ENCODE measurements at places on chromosomes 3 and 15.

GRCh38 chr3:129936757-129937156 lies 37.8 kb upstream of the TRH start:
- DNase-seq, result no peak

DNA sequence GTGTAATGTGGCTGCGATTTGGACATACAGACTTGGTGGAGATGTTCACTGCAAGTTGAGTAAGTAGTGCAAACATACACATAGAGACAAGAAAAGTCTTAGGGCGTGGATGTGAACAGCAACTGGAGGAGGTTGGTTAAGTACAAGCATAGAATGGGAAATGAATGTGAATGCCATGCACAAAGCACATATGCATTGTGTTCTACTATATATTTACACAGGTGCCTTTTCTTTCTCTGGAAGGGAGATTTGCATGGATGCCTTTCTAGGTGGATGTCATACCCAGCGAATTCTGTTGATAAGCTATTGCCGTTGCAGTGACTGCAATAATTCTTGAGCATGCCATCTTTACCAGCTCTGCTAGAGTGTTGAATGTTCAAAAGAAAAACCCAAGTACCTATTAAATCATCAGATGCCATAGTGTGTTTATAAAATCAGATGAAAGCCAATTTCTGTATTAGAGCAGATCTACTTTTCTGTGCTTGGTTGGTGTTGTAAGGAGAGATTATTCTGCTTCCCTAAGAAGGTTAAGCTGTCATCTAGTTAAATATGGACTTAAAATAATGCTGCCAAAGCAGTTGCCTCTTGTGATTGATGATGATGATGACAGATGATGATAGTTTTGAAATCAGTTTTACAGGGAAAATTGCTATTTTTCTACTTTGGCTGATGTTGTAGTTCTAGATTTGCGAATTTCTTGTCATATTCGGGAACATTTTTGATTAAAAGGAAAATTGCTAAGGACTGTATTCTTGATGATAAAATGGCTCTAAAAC lies 148.4 kb downstream of the CNTN4 start:
- no peak for DNase-seq

- no peak for DNase-seq
Observed at GRCh38 chr3:157922614-157923013, 183.6 kb downstream of the SHOX2 start.

GRCh38 chr3:133054586-133054985 lies 16.4 kb downstream of the TMEM108 start:
- no peak for DNase-seq

DNA sequence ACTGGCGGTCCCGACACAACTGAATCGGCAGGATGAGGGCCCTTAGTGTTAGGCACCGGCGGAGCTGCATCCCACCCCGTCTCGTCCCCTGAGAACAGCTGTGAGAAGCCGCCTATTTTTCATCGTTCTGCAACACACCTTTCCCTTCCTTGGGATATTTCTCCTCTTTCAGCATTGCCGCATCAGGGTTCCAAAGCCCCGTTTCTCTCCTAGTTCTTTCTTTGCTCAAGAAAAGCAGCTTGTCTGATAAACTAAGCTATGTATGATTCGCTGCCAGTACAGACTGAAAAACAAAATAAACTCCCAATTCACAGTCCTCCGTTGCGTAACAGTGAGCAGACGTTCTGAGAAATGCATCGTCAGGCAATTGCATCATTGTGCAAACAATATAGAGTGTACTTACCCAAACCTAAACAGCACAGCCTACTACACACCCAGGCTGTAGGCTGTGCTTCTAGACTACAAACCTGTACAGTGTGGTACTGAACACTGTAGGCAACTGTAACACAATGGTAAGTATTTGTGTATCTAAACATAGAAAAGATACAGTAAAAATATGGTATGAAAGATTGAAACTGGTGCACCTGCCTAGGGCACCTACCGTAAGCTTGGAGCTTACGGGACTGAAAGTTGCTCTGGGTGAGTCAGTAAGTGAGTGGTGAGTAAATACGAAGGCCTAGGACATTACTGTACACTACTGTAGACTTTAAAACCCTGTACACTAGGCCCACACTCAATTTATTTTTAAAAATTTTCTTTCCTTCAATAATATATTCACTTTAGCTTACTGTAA lies 8.9 kb upstream of the ADAMTS17 start:
- no peak for DNase-seq

- DNase-seq, result no peak
Observed at GRCh38 chr15:23801881-23802280, 114.8 kb upstream of the NDN start.

- DNase-seq, result no peak
Observed at GRCh38 chr3:170189398-170190256, 8.1 kb upstream of the PHC3 start.

DNA sequence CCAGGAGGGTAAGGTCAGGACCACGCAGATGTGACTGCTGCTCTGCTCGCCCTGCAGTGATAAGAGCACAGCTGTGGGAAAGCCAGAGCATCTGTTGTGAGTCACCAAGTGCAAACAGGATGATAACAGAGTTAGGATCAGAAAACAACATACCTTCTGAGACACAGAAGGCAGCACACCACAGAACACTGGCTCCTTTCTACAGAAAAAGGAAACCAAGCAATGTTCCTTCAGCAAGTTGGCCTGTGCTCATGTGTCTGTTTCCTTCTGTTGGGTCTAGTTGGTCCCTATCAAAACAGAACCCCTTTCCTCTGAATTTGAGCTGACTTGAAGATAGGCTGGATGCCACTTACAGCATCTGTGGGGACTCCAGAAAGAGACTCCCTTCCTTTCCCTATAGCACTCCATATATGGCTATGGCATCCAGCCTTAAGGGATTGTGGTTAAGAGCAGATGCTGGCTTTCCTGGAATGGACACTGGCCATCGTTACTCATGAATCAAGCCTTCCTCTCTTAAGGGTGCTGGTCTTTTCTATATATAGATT lies 440.7 kb upstream of the THBS1 start:
- DNase-seq, result no peak

GRCh38 chr15:63971427-63971805 lies 74.9 kb downstream of the DAPK2 start:
- peak; percentile 16 for DNase-seq

DNA sequence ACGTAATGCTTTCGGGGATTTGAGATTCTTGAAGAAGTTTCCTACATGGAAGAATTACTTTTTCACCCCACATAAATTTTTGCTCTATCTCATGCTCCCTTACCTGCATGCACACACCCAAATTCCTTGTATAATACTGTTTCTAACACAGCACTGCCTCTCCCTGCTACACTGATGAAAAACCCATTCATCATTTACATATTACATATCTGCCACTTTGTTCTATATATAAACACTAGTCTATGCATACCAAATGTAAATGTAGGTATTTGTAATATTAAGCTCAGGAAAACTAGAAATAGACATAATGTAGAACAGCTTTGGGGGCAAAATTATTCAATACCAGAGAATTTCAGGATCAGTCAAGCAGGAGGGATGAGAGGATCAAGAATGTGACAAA lies 182.6 kb upstream of the SEMA6D start:
- DNase-seq, result no peak

DNA sequence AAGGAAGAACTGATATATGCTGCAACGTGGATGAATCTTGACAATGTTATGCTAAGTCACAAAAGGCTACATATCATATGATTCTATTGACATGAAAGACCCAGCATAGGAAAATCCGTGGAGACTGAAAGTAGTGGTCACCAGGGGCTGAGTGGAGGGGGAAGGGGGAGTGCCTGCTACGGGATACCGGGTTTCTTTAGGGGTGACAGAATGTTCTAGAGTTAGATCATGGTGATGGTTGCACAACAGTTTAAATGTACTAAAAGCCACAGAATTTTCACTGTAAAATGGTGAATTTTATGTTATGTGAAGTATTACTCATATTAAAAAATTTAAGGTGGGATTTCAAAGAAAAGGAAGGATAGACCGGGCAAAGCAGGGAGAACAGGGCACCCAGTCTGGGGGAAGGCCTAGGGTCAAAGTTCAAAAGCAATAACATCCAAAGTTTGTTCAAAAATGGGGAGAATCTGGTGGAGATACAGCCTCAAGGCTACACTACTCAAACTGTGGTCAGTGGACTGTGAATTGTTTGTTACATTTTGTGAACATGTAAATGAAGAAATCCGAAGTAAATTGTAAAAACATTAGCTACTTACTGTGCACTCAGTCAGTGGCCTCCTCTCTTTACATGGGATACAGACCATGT lies 74.2 kb upstream of the FNDC3B start:
- no peak for DNase-seq

- no peak for DNase-seq
Observed at GRCh38 chr15:45376967-45377608, 1.3 kb downstream of the GATM start.

DNA sequence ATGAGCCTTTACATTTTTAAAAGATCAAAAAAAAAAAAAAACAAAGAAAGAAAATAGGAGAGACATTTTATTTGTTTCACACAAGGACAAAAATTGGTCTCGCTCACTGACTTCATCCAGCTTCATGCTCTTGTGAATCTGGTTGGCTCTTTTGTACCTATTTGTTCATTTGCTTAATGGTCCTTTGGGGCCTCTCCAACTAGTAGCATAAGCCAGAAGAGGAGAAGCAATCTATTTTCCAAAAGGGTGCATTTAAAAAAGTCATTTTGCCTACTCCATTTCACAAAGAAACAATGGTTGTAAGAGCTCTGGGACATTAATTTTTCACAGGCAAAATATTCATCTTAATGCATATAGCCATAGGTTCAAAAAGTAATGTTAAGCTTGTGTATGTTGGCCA lies 168.3 kb upstream of the ADAMTS9 start:
- DNase-seq, result no peak

- no peak for DNase-seq
Observed at GRCh38 chr15:70250208-70251201, 152.8 kb upstream of the TLE3 start.

GRCh38 chr15:96958721-96959120 lies 628.2 kb downstream of the NR2F2 start:
- no peak for DNase-seq

DNA sequence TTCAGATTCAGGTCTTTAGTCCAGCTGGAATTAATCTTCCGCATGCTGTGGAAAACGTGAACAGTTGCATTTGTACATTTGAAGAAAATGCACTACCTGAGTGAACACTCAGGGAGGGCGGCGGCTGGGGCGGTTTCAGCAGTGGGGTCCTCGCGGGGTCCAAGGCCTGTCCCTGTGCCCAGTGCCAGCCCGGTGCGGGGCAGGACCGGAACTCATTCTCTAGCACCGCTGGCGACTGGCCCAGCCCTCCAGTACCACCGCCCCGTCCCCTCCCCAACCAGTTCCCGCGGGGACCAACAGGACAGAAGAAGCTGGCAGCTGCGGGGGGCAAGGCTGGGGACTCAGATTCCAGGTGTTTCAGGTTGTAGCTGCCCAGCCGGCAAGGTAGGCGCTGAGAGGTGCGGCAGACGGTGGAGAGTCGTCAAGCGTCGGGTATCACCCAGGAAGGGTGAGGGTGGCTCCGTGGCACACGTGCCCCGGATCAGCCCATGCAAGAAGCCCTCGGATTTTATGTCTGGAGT lies 72.2 kb upstream of the ARNT2 start:
- no peak for DNase-seq

DNA sequence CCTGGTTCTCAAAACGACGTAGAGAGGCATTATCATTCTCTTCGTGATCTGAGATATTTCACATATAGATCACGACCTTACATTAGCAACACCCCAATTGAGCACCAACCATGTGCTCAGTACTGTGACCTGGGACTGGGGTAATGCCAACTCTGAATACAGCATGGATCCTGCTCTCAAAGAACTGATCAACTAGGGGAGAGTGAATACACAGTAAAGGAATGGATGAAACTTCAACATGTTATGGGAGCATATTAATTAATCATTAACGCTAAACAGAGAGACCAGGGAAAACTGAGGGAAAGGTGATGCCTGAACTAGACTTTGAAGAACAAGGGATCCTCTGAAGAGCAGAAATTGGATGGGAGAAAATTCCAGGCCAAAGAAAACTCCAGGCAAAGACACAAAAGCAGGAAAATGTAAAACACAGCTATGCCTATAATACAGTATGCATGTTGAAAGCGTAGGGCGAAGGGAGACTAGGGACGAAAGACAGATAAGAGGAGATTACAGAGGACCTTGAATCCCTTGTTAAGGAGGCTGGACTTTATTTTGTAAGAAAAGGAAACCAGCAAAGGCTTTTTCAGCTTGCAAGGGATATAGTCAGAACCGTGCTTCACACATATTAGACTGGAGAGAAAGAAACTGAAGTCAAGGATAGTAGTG lies 105.7 kb downstream of the ANO10 start:
- DNase-seq, result no peak
